ENCODE measurements at places on chromosomes 7 and 10.

- no peak for DNase-seq
Measured at GRCh38 chr10:86234541-86235270, 131.9 kb downstream of the GRID1 start.

GRCh38 chr10:33871061-33871956, 536.8 kb upstream of the NRP1 start:
- no peak for DNase-seq

DNA sequence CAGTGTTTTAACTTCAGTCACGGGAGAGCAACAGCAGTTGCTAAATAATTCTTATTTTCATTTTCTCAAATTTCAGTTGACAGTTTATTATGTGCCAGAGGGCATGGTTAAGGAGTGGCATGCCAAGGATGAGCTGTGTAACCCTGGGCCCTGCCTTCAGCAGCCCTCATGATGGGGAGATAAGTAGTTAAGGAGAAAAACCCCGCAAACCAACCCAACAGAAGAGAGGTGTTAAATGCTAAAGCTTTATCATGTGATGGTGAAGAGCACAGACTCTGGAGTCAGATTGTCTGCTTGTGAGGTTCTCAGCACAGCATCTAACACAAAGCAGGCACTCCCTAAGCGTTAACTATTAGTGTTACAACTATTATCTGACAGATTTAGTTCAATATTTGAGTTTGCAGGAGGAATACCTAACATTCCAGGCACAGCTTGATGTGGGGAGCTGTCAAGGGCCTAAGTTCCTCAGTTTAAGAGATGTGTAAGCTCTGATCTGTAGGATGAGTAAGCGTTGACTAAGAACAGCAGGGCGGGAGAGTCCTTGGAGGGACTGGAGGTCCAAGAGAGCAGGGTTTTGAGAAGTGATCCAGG, 29.6 kb downstream of the STAM start:
- DNase-seq, result no peak

- DNase-seq, result no peak
Measured at GRCh38 chr7:117194445-117194844, 128.4 kb downstream of the WNT2 start.

GRCh38 chr7:50088463-50089129, 4.5 kb downstream of the ZPBP start:
- no peak for DNase-seq

DNA sequence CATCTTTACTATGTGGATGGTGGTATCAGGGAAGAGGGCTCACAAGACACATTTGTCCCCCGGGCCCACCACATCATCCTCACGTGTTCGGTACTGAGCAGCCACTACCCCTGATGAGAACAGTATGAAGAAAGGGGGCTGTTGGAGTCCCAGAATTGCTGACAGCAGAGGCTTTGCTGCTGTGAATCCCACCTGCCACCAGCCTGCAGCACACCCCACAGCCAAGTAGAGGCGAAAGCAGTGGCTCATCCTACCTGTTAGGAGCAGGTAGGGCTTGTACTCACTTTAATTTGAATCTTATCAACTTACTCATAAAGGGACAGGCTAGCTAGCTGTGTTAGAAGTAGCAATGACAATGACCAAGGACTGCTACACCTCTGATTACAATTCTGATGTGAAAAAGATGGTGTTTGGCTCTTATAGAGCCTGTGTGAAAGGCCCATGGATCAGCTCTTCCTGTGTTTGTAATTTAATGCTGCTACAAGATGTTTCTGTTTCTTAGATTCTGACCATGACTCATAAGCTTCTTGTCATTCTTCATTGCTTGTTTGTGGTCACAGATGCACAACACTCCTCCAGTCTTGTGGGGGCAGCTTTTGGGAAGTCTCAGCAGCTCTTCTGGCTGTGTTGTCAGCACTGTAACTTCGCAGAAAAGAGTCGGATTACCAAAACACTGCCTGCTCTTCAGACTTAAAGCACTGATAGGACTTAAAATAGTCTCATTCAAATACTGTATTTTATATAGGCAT, 9.1 kb upstream of the CSGALNACT2 start:
- no peak for DNase-seq

GRCh38 chr10:84991301-84991700, 662.9 kb downstream of the CCSER2 start:
- no peak for DNase-seq
